Activated T-helper 9 cell treated with anti-CD3 and anti-CD28 coated beads, Interleukin-2, amount 50 U/mL, for 16 hours (primary cell): ENCODE measurements at places on chromosomes 7 and 10.

GRCh38 chr7:113828581-113828980 lies 90.2 kb downstream of the PPP1R3A start:
- no peak for DNase-seq

DNA sequence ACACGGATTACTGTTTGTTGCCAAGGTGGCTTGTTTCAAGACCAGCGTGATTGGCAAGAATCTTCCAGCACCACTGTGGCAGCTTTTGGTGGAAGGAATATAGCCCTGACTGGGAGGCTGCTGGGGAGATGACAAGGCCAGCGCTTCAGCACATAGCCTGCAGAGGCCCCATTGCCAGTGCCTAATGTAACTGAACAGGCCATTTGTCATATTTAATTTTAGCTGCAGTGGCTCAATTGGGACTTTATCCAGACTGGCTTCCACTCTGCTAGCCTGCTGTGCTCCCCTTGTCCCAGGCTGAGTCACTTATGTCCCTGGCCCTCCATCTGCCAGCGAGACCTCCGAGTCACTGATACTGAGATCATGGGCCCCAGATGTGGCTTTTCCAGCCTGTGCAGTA lies 483.1 kb downstream of the GALNT17 start:
- no peak for DNase-seq

DNA sequence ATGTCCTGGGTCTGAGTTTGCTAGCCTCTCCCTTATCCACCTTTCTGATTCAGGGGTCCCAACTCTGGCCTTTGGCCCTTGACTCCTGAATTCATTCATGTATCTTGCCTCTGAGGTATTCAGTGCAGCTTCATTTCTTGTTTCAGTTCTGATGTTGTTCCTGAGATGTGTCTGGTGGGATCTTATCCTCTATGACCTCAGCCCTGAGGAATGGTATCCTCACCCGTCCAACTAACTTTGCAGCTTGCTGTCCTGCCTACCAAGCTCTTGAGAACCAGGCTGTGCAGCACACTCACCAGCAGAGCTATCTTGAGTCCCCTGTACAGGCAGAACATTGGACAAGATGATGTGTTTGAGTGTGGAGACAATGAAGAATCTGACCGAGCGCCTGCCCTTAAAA lies 13.8 kb downstream of the SUFU start:
- no peak for DNase-seq

DNA sequence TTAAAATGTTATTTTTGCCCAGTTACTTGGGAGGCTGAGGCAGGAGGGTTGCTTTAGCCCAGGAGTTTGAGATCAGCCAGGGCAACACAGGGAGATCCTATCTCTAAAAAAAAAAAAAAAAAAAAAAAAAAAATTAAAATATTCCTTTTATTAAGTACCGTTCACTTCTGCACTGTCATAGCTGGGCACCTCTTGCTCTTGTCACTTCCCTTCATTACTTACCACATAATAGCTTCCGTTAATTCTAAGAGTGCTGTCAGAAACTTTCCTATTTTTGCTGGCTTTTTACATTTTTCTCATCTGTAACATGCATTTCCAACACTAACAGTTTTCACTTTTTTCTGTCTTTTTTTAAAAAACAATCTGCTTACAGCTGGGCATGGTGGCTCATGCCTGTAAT lies 132.9 kb downstream of the PIP4K2A start:
- DNase-seq, result no peak

GRCh38 chr10:87593702-87594101 lies 66.0 kb upstream of the PAPSS2 start:
- DNase-seq, result no peak

DNA sequence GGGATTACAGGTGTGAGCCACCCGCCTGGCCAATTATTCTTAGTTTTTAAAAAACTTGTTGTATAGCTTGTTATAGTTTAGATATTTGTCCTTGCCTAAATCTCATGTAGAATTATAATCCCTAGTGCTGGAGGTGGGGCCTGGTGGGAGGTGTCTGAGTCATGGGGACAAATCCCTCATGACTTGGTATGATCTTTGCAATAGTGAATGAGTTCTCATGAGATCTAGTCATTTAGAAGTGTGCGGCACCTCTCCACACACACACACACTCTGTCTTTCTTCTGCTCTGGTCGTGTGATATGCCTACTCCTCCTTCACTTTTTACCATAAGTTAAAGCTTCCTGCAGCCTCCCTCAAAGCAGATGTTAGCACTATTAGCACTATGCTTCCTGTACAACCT lies 37.2 kb downstream of the FAM149B1 start:
- DNase-seq, result no peak

- no peak for DNase-seq
Measured at GRCh38 chr10:68506411-68506810, 20.9 kb downstream of the SLC25A16 start.

GRCh38 chr7:22452142-22452959 lies 47.6 kb downstream of the STEAP1B start:
- no peak for DNase-seq
